ENCODE measurements at places on chromosomes 7 and 10.

GRCh38 chr7:95493247-95493646 is 7.5 kb downstream of the ASB4 start:
- no peak for DNase-seq

DNA sequence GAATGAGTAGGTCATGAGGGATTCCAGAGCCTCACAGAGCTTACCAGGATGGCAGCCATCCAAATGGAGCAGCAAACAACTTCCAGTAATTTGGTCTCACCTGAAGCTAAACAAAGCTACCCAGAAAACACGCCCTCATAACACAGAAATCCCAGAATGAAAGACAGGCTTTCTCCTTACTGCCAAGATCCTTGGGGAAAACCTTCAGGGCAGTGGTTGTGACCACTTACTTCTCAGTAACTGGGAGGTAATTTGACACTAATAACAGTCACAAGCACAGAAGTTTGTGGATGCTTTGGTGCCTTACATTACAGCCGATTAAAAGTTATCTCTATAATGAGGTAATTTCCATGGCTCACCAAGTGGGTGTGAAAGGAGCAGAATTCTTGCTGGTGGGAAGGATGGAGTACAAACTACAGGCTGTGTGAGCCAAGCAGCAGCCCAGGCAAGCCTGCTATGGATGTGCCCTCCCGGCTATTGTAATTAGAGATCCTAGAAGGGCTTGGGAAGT is 10.4 kb downstream of the WDR91 start:
- DNase-seq, result no peak

DNA sequence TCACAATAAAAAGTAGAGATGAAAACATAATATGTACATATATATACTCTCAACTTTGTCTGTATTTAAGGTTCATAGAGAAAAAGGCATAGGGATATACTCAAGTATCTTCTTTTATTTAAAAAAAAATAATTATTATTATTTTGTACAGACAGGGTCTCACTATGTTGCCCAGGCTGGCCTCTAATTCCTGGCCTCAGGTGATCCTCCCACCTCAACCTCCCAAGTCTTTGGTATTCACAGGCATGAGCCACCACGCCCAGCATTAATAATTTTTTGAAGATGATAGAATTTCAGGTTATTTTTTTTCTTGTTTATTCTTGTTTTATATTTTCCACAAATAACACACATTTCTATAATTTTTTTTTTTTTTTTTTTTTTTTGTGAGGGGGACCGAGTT is 113.8 kb downstream of the PLXNA4 start:
- no peak for DNase-seq

DNA sequence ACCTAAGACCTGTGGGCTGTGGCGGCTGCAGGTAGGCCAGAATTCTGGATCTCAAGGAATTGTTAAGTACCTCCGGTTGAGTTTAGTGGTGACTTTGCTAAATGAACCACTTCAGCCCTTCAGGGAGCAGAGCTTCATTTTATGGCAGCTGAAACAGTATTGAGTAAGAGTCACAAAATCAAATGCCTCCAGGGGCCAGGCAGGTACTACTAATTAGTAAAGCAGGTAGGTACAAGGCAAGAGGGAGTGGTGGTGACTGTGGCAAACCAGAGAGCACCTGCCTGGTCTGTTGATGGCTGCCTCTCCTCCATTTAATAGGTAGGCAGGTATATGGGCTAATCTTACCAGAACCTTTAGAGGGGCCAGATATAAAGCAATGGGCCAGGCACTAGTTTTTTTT is 118.8 kb downstream of the EMX2 start:
- DNase-seq, result no peak

DNA sequence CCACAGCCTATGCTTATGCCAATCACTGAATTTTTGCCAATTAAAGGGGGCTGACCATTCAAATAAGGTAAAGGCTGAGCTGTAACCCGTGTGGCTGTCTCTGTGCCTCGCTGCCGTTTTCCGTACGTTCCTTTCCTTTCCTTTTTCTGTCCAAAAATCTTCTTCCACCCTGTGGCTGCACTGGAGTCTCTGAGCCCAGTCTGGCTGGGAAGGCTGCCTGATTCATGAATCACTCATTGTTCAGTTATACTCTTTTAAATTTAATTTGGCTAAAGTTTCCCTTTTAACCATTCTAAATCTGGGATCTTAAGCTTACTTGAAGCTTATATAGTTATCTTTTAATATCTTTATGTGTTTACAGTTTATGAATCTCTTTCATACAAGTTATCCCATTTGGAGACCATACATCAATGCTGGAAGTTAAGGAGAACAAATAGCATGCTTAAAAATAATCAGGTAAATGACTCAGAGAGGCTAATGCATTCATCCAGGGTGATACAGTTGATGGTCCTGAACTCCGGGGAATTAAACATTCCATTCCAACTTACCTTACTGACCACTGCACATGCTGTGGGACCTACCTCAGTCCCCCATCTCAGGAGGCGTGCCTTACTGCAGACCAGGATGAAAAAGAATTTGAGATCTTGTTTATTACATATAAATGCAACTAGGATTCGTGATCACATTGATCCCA is 385.3 kb upstream of the ADARB2 start:
- peak; percentile 8 for DNase-seq

DNA sequence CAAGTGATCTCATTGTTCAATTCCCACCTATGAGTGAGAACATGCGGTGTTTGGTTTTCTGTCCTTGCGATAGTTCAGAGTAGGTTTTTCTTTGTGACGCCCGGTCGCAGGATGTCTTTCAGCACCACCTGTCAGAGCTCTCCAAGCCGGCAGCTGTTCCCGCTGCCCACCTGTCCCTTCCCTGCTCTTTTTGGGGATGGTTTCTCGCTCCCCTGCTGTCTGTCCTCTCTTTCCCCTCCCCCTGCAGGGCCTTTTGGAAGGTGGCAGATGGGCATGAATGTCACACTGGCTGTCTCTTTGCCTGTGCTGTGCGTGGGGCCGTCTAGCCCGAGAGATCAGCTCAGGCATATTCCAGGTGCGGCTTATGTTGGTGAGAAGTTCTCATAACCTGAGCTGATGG is 137.0 kb downstream of the GRK5 start:
- DNase-seq, result no peak

GRCh38 chr7:43522406-43523156 is 60.3 kb upstream of the STK17A start:
- DNase-seq, result no peak

DNA sequence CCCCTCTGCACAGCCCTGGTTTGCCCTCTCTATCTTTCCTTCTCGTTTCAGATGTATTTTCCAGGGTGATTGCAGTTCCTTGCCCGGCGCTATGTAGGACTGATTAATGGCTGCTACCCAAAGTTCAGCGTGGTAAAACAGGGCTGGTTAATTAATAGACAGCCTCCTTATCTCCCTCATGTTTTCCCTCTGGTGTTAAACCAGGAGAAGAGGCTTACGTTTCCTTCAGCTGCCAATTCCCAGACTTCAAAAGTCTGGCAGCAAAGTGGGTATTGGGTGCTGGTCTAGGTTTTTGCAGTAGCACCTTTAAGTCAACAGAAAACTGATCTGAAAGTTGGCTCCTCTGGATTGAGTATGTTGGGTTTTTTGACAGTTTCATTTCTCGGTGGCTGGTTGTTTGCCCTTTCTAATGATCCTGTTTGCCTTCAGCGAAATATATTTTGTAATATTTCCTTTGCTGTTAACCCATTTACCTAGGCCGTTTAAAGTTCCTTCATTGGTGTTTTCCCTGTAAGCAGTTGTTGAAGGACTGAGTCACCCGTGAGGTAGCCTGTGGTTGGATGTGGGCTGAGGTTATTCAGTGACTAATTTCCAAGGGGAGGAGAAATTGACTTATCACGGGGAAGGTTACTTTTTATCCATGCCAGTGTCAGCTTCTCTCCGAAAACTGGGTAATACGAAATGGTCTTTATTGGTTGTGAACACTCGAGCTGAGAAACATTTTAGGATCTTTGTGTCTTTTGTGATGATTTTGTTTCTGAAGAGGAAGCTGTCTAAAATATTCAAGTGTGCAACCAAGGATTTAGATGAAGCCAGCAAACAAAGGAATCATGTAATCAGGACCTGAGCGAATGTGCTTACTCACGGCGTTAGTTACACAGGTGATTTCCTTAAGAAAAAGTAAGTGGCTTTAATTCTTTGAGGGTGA is 257.2 kb downstream of the KIAA1217 start:
- DNase-seq, result no peak

- DNase-seq, result no peak
Observed at GRCh38 chr10:82778908-82779307, 903.9 kb downstream of the NRG3 start.

DNA sequence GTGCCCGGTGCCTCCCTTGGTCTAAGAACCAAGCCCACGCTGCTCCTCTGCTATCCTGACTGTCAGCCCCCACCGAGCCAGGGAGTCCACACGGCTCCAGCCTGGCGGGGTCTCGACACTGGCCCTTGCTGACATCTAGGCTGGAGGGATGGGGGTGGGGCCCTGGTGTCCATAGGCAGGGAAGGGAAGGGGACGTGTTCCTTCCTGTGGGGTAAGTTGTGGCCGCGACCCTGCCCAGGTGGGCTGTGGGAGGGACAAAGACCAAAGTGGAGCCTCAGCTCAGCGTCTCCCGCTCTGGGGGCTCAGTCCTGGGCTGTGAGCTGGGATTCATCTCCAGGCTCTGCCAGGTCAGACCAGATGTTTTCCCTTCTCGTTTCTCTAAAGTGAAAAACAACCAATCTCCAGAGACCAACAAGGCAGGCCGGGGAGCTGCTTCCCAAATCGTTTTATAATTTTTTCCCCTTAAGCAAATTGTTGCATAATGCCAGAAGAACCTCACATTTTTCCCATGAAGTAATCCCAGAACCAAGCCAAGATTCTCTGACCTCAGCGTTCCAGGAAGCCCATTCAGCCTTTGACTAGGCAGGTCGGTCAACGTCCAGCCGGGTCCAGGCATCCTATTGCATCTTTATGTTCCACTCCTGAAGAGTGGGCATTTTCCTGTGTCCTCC is 101.2 kb downstream of the RGS10 start:
- DNase-seq, result no peak

GRCh38 chr10:79404231-79404609 is 41.2 kb downstream of the ZCCHC24 start:
- peak; percentile 39 for DNase-seq

DNA sequence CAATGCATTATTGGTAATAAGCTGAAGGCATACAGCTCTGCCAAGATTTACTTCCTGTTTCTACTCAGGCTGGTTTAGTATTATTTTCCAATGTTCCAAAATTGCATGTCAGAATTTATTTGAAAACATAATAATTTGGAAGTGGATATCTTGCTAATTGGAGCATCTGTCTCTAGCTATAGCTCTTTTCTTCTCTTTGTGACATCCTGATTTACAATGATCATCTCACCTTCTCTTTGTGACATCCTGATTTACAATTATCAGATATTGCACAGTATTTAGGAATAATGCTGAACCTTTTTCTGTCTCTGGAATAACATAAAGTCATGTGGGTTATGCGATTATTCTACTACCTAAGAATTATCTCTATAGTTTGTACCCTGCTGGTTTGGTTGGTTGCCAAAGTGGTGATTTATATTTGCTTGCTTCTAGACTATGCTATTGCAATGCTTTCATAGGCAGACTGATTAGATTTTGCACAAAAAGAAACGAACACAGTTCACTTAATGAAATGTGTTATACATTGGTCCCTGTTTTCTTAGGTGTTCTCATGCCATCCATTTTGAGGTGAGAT is 44.3 kb upstream of the CABCOCO1 start:
- no peak for DNase-seq

DNA sequence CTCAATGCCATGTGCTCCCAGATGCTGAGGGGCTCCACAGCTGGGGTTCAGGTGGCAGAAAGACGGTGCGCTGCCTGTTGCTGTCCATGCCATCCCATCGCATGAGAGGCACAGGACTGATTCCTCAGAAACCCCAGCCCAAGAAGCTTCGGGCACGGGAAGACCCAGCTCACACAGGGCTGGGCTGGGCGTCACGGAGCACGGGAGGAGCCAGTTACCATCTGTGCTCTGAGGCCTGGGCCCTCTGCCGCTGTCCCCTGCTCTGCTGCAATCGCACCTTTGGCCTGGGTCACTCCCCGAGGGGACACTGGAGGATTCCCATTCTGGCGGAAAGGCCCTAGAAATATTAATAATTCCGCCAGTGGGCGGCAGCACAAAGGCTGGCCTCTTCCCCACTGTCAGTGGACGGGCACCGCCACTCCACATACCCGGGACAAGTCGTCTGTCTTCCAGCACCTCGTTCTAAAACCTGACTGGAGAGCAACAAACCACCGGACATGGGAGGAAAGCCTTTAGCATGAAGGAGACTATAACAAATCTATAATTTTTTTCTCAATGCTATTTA is 92.1 kb downstream of the PIP4K2A start:
- DNase-seq, result no peak

GRCh38 chr10:124204726-124205125 is 111.3 kb upstream of the CHST15 start:
- DNase-seq, result no peak

DNA sequence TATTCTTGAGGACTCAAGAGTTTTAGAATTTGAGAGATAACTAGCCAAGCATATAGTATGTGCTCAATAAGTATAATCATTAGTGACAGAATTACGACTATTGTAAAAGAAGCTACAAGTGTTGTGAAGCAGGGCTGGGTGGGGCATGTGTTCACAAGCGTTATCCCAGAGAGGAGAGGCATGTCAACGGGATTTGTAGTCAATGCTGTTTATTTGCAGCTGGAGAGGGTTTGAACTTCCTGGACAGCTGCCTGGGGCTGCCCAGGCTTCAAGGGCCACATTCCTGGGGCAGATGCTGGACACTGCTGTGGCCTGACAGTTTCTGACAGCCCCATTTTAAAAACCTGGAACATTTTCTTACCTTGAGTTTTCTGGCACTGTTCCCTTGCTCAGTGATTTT is 36.9 kb upstream of the CDHR3 start:
- DNase-seq, result no peak

DNA sequence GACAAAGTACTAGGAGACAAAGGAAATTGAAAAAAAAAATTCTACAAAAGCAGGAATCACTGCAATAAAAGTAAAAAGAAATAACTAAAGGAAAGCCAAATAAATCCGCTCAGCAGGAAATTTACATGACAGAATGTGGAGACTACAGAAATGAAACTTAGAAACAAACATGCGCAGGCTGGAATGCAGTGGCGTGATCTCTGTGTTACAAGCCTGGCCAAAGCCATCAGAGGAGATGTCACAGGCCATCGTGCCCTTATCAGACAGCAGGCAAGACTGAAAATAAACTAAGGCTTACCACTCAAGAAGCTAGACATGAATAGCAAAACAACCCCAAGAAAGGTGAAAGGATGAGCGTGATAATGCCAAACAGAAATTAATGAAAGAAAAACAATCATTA is 6.3 kb upstream of the CAMK2B start:
- DNase-seq, result no peak

GRCh38 chr10:11397077-11397965 is 214.1 kb downstream of the USP6NL start:
- no peak for DNase-seq

DNA sequence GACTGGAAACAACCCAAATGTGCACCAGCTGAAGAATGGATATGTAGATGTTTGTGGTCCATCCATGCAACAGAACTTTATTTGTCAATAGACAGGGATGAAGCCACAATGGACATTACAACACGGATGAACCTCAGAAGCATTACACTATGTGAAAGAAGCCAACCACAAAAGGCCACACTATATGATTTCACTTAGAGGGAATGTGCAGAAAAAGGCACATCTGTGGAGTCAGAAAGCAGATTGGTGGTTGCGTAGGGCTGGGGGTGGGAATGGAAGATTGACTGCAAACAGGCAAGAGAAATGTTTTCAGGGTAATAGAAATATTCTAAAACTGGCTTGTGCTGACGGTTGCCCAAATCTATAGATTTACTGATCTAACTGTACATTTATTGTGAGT is 34.3 kb upstream of the WASHC2A start:
- DNase-seq, result no peak

GRCh38 chr7:150957133-150958020 is 20.7 kb downstream of the KCNH2 start:
- no peak for DNase-seq
